ENCODE measurements at places on chromosomes 13 and 19.

GRCh38 chr19:31346184-31347059, 2.8 kb downstream of the TSHZ3 start:
- no peak for DNase-seq

DNA sequence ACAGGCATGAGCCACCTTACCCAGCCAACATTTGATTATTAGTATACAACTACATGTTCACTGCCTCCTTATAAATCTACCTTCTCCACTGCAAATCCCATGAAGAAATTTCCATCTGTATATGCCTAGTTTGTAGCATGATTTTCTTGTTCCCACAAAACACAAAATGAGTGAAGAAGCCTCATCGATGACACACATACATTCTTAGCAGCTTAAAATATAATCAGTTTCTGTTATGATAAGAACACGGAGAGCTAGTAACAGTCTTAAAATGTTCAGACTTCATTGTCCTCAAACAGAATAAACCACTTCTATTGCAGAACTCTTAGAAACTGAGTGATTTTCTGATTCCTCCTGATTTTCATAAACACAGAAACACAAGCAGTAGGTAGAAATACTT, 740.5 kb downstream of the PCDH9 start:
- no peak for DNase-seq

- no peak for DNase-seq
These were observed 5.6 kb downstream of the ZNF507 start for GRCh38 chr19:32350987-32351348.

DNA sequence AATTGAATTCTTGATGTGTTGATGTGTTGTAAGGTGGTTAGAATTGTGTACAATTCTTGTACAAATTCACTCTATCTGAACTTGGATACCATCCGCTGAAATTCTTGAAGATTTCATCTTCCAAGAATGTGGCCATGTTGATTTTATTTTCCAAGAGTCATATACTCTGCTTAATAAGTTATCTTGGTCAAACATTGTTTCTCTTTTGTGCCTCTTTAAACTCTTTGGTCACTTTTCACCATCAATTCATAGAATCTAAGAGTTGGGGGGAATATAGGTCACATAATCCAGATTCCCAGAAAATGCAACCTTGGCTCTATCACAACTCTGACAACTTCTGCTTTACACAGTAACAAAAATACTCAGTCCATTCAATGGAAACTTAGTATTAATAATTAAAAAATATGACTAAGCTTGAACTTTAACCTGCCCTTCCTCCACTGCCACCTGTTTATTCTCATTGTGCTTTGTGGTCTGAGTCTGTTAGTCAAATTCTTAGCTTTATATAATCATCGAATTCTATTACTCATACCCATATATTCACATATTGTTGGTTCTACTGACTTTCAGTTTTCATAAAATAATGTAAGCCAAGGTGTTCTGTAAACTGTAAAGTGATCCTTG, 373.2 kb downstream of the LMO7 start:
- DNase-seq: no peak

DNA sequence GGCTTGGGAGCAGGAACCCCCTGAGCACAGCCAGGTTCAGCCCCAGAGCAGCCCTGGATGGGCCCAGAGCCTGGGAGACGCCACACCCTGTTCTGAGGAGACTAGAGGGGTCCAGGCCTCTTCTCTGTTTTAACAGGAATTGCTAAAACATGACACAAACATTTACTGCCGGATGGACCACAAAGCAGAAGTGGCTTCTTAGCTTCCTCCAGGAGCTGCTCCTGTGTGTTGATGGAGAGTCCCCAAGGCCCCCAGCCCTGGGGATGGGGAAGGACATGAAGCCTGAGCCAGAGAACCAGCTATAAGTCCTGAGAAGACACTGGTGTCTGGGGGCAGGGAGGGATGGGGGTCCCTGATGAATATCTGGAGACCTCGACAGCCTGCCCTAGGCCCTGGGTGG, 14.6 kb downstream of the CEACAM3 start:
- peak; percentile 84 for DNase-seq

GRCh38 chr19:28612275-28612769, 600.6 kb downstream of the UQCRFS1 start:
- DNase-seq: no peak

- no peak for DNase-seq
These were observed 706 bp downstream of the TNFRSF19 start for GRCh38 chr13:23570921-23571315.

DNA sequence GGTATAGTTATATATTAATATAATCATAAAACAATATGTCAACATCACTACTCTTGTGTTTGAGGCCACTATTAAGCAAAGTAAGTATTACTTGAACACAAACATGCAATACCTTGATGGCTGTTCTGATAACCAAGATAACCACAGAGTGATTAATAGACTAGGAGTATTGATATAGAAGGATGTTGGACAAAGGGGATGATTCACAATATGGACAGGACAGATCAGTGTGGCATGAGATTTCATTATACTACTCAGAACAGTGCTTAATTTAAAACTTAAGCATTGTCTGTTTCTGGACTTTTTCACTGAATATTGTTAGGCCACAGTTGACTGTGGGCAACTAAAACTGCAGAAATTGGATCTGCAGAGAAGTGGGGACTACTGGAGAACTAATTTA, 384.2 kb downstream of the SLITRK1 start:
- no peak for DNase-seq

DNA sequence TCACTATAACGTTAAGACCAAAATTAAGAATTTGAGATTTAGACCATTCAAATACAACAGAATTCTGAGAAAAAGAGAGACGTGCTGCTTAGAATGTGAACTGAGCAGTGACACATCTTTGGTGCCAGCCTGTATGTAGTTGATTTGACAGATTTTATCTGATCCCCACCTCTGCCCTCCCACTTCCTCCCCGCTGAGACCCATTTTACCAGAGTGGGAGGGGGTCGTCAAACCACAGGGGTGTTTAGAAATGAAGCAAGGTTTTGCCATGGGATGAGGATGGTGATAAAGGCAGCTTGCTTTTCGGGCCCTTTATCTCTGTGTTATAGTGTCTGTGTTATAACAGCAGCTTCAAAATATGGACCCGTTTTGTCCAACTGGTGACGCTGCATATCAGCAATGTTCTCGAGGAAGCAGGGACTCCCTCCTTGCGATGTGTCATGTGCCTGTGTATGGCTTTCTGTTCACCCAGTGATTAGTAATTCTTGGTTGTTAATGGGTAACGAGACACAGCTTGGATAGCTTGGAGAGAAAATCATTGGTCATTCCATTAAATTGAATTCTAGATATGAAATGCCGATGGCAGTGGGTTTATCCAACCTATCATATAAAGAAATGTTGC, 125.0 kb downstream of the HS6ST3 start:
- DNase-seq: no peak

GRCh38 chr13:38700051-38700450, 13.2 kb downstream of the FREM2 start:
- DNase-seq: no peak

DNA sequence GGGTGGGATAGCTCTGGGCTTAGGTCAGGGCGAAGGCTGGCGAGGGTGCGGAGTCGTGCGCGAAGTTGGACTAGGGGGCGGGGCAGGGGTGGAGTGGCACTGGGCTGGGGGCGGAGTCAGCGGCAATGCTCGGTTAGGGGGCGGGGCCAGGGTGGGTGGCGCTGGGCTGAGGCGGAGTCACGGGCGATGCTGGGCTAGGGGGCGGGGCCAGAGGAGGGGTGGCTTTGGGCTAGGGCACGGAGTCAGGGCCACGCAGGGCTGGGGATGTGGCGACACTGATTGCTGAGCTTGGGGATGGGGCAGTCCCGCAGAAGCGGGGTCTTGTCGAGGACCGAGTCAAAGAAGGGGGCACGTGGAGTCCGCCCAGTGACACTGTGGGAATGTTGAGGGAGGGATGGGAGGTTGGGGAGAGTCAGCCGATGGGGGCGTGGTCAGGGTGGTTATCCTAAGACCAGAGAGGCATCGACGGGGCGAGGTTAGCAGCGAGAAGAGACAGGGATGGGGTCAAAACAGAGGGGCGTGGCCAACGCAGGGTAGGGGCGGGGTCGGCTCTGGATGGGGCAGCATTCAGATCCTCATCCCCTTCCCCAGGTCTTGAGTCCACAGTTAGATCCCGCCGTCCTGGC, 8.7 kb downstream of the HOMER3 start:
- DNase-seq: peak; percentile 73

DNA sequence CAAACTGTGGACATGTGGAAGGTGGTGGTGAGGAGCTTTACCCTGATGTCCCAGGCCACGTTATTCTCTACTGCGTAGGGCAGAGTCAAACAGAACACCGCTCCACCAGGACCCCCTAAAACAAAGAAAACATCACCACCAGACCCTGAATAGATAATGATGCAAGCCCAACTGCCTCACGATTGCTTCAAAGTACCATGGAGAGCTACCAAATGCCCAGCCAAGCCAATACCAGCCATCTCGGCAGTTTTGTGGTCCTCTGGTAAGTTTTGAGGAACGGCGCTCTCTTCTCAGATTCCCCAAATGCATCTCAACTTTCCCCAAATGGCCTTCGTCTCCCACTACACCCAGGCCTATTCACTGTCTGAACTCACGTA, 5.6 kb downstream of the RANBP3 start:
- DNase-seq: no peak

DNA sequence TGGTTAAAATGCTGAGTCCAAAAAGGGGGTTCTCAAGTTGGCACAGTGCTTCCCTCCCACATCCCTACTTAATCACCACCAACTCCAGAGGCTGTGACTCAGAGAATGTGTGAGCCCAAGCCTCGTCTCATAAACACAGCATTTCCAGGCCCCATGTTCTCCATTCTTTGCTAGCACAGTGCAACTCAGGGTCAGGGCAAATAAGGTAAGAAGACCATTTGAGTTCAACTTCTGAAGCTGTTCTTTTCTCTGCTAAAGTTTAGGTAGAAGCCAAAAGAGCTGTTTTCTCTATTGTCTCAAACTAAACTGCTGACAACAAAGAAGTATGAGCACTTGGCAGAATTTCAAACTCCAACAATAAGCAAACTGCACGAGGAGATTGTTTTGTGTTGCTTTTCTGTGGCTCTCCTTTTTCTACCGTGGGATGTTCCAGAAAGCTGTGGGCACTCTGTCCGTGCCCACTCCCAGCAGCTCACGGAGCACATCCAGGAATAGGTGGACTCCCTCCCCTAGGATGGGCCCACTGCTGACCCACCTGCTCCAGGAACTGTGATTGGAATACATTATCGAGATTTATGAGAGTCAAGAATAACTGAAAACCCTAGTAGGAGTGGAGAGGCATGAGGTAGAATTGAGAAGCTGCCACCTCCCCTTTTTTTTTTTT, 494.3 kb downstream of the COG6 start:
- DNase-seq: peak; percentile 51

- DNase-seq: no peak
These were observed 26.1 kb upstream of the OR1M1 start for GRCh38 chr19:9060564-9061340.

GRCh38 chr13:109973279-109973678, 186.9 kb upstream of the IRS2 start:
- no peak for DNase-seq

DNA sequence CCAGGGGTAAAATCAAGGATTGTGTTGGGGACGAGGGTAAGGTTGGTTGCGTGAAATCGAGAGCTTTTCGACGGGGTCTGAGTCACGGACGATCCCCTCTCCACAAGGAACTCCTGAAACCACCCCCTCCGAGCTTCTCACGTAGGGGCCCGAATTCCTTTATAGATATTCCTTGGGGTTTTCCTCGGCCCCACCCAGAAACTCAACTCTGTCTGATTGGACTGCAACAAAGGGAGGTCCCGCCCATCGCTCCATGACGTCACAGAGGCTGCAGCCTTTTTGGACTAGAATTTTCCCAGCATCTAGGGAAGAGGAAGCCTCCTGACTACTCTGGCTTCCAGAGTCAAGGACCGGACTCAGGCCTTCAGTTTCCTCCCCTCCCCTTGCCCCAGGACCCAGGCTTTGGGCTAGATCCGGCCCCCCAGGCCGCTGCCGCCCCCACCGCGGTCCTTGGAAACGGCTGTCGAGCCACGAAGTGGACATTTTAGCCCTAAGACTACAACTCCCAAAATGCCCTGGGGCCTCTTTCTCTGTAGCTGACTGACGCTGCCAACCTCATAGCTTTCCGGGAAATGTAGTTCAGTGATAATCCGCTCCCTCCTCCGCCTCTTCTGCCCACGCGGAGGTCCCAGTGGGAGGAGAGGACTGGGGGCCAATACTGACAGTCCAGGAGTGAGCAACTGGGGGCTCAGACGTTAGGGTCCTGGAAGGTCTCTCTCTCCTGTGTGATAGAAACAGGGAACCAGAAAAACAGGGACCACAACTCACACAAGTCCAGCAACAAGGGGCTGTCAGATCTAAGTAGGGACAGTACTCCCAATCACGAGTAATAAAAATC, at the start of gene IZUMO1:
IZUMO1 (minus strand) TSS at position 172 of the 838 bp plus-strand sequence. CDS start 1,050 bp downstream, outside the sequence.
- peak; percentile 79 for DNase-seq

DNA sequence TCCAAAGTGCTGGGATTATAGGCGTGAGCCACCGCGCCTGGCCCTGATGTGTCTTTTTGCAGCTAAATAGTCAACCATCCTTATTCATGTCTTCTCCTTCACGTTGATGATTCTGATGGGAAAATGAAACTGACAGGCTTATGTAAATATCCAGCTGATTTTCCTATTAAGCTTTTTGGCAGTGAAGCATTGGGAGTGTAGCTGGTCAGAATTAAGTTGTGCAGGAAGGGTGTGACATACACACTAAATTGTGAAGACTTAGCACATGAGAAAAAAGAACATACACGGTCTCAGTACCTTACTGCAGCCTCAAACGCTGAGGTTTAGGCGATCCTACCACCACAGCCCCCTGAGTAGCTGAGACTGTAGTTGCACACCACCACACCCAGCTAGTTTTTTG, 50.5 kb upstream of the USE1 start:
- DNase-seq: no peak

DNA sequence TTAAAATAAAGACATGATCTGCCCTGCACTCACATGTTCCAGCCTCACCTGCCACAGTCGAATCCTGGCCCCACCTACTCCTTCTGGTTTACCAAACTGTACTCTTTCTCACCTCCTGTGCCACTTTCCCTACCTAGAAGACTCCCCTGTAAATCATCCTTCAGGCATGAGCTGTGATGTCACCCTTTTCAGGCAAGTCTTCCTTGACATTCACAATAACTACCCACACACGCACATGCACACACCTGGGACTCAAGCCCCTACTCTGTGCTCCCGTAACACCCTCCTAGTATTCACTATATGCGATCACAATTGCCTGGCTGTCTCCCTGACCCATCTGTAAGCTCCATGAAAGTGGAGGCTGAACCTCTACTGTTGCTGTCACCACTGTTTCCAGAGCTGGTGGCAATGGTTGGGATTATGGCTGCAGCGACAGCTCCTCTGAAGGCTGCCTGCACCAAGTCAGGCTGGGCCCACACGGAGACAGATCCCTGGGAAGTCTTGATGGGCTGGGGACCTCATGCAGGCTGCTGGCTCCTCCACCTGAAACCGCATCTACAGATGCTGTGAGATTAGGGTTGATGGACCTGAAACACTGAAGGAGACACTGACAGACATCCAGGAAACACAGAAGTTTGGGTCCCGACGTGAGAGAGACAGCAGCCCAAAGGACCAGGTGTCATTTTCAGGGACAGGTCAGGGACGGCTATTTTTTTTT, 611.1 kb downstream of the UQCRFS1 start:
- DNase-seq: no peak

DNA sequence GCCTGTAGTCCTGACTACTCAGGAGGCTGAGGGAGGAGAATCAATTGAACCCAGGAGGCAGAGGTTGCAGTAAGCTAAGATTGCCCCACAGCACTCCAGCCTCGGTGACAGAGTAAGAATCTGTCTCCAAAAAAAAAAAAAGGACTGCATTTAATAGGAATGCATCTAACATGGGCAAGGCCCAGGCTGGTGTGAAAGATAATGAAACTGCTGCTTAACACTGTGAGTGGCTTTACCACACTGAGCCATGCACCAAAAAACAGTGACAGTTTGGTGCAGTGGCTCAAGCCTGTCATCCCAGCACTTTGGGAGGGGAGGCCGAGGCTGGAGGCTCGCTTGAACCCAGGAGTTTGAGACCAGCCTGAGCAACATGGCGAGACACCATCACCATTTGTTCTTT, 8.6 kb downstream of the GTF2F1 start:
- no peak for DNase-seq

Data from inflammatory macrophage (primary cell).